ENCODE measurements at places on chromosomes 1 and 21. TPM values are rescaled to one million over a fixed set of nuclear protein-coding genes. Genes with fewer than 3 reads are reported as not detected.

DNA sequence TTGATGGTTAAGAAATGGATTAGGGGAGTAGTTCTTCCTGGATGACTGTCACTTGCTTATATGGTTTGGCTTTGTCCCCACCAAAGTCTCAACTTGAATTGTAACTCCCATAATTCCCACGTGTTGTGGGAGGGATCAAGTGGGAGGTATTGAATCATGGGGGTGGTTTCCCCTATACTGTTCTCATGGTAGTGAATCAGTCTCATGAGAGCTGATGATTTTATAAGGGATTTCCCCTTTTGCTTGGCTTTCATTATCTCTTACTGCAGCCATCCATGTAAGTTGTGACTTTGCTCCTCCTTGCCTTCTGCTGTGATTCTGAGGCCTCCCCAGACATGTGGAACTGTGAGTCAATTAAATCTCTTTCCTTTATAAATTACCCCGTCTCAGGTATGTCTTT is 1621.1 kb downstream of the MRPL39 start:
- DNase-seq = no peak

GRCh38 chr1:218482683-218483082 is 137.5 kb downstream of the TGFB2 start:
- DNase-seq = no peak

DNA sequence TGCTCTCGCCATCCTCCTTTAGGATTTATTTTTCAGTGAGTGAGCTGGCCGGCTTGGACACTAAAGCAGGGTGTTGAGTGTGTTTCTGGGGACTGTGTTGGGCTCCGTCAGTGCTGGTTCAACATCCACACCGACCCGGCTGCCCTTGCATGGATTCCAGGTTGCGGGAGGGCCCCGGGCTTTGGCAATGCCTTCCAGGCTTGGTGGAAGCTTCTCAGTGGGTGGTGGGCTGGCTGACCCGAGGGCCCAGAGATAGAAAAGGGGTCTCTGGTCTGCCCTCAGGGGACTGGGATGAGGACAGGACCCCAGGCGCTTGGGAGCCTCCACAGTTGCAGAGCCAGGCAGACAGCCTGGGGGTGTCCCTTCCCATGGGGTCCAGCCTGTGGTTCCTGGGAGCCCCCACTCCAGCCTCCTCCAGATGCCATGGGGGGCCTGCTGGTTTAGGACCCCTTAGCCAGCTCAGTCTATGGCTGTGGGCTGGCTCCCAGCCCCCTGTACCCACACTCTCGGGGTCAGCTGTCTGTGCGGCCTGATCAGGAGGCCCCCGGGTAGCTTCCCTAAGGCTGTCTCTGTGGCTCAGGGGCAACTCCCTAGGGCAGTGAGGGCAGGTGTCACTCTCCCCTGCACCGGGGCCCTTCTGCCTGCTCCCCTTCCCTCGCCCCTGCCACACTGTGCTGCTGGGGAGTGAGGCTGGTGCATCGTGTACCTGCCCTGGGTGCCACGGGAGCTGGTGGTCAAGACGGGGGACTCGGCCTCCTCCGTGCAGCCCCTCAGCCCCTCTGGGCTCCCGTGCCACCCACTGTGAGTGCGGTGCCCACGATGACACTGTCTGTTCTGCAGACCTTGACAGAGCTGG is 16.5 kb downstream of the PDXK start:
- no peak for DNase-seq

CCDC30 gene
- 0.15 TPM for total RNA-seq

DNA sequence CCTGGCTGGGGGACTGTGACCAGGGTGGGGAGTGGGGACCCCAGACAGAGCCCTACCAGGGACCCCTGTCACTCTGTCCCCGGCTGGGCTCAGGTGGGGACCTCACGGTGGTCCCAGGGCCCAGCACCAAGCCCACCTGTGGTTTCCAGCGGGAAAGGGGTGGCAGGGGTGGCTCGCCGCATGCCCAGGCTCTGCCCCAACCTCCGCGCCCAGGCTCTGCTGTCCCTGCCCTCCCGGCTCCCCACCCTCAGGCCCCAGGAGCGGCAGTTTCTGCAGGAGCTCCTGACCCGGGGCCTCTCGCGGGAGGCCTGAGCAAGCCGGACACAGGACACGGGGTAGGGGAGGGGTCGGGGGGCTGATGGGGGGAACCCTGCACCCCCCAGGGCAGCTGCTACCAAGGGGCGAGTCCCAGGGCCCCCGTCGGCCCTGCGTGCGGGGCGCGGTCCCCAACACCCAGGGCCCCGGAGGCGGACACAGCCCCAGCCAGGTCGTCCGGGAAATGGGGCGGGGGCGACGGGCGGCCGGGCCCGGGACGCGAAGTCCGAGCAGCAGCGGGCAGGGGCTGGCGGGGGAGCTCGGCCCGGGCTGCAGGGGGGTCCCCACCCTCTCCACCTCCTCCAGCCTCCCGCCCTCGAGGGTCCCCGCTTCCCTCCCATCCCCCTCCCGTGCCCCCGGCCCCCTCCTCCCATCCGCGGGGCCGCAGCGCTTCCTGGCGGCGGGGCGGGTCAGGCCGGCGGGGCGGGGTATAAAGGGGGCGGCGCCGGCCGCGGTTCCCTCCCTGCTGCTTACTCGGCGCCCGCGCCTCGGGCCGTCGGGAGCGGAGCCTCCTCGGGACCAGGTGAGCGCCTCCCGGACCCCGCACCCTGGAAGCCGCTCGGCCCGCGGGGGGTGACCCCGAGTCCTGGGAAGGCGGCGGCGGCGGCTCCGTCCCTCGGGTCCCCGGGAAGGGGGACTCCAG is at the start of gene COL6A2:
TSS of gene COL6A2 (plus strand) at position 777 of the 958 bp plus-strand sequence.
- peak; percentile 88 for DNase-seq

GRCh38 chr1:246681900-246682895 is 42.0 kb upstream of the SCCPDH start:
- no peak for DNase-seq

IVL gene
- 0.06 TPM for total RNA-seq

ZNF648 gene
- not detected for total RNA-seq

GRCh38 chr1:80498673-80499072 is 1302.1 kb upstream of the ADGRL2 start:
- no peak for DNase-seq
